ENCODE measurements at places on chromosomes 5 and 9. TPM values are rescaled to one million over a fixed set of nuclear protein-coding genes. Genes with fewer than 3 reads are reported as not detected.

MUSK gene
- 3.2 TPM for total RNA-seq

LHX6 gene
- 8.1 TPM for total RNA-seq

CHSY3 gene
- total RNA-seq: 4.7 TPM

ZNF618 gene
- total RNA-seq: 10.2 TPM

STPG3 gene
- total RNA-seq: 0.38 TPM

GARIN3 gene
- not detected for total RNA-seq

SPINK7 gene
- not detected for total RNA-seq

DNA sequence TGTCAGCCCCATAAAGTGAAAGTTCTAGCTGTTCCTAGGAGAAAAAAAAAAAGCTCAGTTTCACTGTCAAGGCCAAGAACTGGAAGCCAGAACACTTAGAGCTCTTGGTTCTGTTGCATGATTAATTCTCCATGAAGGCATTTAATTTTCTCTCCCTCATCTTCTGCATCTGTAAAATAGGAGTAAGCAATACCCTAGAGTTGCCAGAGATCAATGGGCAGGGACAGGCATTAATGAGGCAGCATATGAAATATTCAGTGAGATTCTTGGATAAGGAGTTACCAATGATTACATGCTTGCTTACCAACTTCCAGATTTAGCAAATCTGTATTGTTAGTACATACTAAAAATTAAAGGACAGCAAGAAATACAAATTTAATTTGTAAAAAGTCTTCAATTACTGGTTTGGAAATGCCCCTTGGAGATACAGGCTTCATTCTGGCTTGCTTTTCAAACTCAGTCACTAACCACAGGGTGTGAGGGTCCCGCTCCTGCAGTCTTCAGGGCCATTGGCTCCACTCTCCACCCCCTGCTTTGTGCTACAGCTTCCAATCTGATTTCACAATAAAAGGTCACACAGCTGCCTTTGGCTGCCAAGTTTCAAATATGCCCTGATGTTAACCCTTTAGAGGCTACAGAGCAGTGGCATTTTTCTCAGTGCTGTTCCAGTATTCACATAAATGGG lies 624.6 kb downstream of the BNC2 start:
- no peak overlapping the region for H3K4me3 ChIP-seq
- no peaks in the 10 kb centered on the region for H3K4me1 ChIP-seq
- no peaks in the 10 kb centered on the region for H3K36me3 ChIP-seq
- no peak overlapping the region for H3K27ac ChIP-seq
- H3K27me3 ChIP-seq: no peaks in the 10 kb centered on the region
- DNase-seq: no peak

GRCh38 chr5:9761706-9762105 lies 131.6 kb upstream of the TAS2R1 start:
- no peaks in the 10 kb centered on the region for H3K27me3 ChIP-seq
- no peak overlapping the region for H3K4me3 ChIP-seq
- no peaks in the 10 kb centered on the region for H3K36me3 ChIP-seq
- H3K4me1 ChIP-seq: no peaks in the 10 kb centered on the region
- no peak for DNase-seq
- no peak overlapping the region for H3K27ac ChIP-seq

DNA sequence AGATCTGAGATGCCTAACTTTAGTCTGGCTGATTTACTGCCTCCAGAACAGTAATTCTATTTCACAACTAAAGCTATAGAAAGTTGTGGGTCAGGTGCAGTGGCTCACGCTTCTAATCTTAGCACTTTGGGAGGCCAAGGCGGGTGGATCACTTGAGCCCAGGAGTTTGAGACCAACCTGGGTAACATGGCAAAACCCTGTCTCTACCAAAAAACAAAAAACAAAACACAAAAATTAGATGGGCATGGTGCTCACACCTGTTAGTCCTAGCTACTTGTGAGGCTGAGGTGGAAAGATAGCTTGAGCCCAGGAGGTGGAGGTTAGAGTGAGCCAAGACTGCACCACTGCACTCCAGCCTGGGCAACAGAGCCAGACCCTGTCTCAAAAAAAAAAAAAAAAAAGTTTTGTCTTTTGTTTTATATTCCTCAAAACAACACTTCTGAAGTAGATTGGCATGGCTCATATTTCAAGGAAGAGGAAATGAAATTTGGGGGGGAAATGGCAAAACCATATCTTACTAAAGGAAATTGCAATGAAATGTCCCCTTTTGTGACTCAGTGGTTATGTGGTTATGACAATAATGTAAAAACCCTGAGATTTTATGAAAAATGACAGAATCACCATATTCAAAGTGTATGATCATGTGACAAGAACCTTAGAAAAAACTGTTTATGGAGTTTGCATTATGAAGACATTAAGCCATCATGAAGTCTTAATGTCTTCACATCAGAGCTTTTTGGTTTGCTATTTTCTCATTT lies 16.2 kb downstream of the FNBP1 start:
- peaks cover 35% of the 10 kb centered on the region for H3K4me1 ChIP-seq
- no peaks in the 10 kb centered on the region for H3K36me3 ChIP-seq
- H3K27ac ChIP-seq: no peak overlapping the region

DNA sequence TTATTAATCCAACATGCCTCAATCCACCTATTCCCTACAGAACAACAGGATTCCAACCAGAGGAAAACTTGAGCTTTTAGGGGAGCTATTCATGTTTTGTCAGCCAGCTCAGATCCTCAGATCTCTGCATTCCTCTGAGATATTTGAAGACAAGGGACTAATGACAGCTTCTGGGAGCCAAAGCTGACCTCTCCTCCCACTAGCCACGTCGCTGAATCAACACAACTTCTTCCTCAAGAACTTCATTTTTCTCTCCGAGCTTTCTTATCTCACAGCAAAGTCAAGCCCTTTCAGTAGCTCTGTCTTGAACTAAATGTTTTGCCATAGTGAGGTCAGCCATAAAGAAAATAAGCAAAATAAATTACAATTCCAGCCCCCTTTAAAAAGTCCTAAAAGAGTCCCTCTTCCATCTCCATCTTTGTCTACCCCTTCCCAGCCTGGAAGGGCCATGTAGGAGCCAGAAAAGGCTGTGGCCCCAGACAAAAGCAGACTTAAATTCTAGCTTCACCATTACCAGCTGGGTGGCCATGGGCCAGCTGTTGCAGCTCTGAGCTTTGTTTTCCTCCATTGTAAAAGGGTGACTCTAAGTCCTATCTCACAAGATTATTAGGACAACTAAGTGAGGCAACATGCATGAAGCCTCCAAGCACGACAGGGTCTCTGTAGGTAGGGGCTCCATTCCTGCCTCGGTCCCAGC lies 65.0 kb downstream of the HSD17B3 start:
- no peaks in the 10 kb centered on the region for H3K4me1 ChIP-seq
- no peaks in the 10 kb centered on the region for H3K36me3 ChIP-seq
- no peaks in the 10 kb centered on the region for H3K27me3 ChIP-seq
- no peak overlapping the region for H3K27ac ChIP-seq

GRCh38 chr5:403995-404394 lies 39.0 kb upstream of the EXOC3 start:
- H3K27ac ChIP-seq: no peak overlapping the region
- peaks cover 19% of the 10 kb centered on the region for H3K4me1 ChIP-seq
- H3K4me3 ChIP-seq: no peak overlapping the region
- no peaks in the 10 kb centered on the region for H3K36me3 ChIP-seq

DNA sequence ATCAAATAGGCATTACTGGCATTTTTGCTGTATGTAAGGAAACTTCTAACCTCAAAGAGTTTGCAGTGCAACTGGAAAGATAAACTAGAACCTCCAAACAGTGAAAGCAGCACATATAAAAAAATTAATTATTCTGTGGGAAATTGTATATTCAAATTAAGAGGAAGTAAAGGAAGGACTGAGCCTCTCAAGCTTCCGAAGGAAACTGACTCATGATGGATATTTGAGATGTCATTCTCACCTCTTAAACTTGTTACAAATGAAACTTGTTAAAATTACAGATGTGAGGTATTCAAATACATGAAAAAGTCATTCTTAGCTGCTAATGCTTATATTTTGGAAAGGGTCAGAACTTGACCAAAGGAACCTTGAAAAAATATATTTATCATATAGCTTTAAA lies 538.7 kb downstream of the PDE4D start:
- no peak overlapping the region for H3K4me3 ChIP-seq
- no peak overlapping the region for H3K27ac ChIP-seq
- no peaks in the 10 kb centered on the region for H3K27me3 ChIP-seq
- H3K4me1 ChIP-seq: peaks cover 40% of the 10 kb centered on the region
- H3K36me3 ChIP-seq: no peaks in the 10 kb centered on the region

- no peaks in the 10 kb centered on the region for H3K27me3 ChIP-seq
- peak overlapping the region; percentile 87 for H3K27ac ChIP-seq
- H3K4me1 ChIP-seq: peaks cover 64% of the 10 kb centered on the region
- DNase-seq: peak; percentile 64
- no peaks in the 10 kb centered on the region for H3K36me3 ChIP-seq
These were observed 942 bp downstream of the PHF2 start for GRCh38 chr9:93577078-93577974.

DNA sequence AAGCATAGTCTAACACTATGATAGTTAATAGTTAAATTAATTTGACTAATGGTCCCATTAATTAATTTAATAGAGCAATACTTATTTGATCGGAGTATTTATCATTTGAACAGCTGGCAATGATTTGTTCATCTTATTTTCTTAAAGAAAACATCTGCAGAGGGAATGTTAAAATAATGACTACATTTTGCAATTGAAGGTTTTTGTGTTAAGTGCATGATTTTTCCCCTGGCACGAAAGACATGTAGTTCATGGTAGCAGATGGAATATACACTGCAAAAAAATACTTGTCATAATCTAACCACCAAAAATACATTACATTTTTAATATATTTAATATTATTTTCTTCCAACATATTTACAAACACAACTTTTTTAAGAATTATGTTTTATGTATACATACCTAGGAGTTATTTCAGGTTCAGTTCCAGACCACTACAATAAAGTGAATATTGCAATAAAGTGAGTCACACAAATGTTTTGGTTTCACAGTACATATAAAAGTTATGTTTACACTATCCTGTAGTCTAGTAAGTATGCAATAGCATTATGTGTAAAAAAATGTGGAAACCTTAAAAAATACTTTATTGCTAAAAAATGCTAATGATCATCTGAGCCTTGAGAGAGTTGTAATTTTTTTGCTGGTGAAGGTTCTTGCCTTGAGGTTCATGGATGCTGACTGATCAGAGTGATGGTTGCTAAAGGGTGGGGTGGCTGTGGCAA lies 292.6 kb upstream of the DAB2 start:
- no peaks in the 10 kb centered on the region for H3K27me3 ChIP-seq
- no peak for DNase-seq
- H3K27ac ChIP-seq: no peak overlapping the region

- DNase-seq: no peak
- no peaks in the 10 kb centered on the region for H3K27me3 ChIP-seq
- no peaks in the 10 kb centered on the region for H3K4me1 ChIP-seq
- no peak overlapping the region for H3K4me3 ChIP-seq
- no peak overlapping the region for H3K27ac ChIP-seq
These were observed 13.9 kb upstream of the HABP4 start for GRCh38 chr9:96436063-96436455.

- DNase-seq: no peak
- no peaks in the 10 kb centered on the region for H3K4me1 ChIP-seq
- no peak overlapping the region for H3K27ac ChIP-seq
- H3K4me3 ChIP-seq: no peak overlapping the region
- no peaks in the 10 kb centered on the region for H3K36me3 ChIP-seq
These were observed 35.9 kb upstream of the TAF1L start for GRCh38 chr9:32671333-32671732.

GRCh38 chr9:134024214-134024792 lies 978 bp upstream of the BRD3OS start:
- peaks cover 11% of the 10 kb centered on the region for H3K4me1 ChIP-seq
- H3K36me3 ChIP-seq: peaks cover 4% of the 10 kb centered on the region
- peak overlapping the region; percentile 43 for H3K4me3 ChIP-seq
- H3K27ac ChIP-seq: no peak overlapping the region
- H3K27me3 ChIP-seq: no peaks in the 10 kb centered on the region

GRCh38 chr5:86075139-86075538 lies 542.6 kb upstream of the COX7C start:
- no peak overlapping the region for H3K4me3 ChIP-seq
- DNase-seq: no peak
- H3K36me3 ChIP-seq: no peaks in the 10 kb centered on the region
- H3K27ac ChIP-seq: no peak overlapping the region
- no peaks in the 10 kb centered on the region for H3K4me1 ChIP-seq

GRCh38 chr5:83572271-83572670 lies 100.7 kb downstream of the VCAN start:
- DNase-seq: no peak
- H3K27me3 ChIP-seq: no peaks in the 10 kb centered on the region
- no peaks in the 10 kb centered on the region for H3K4me1 ChIP-seq

- H3K36me3 ChIP-seq: no peaks in the 10 kb centered on the region
- no peak for DNase-seq
- no peaks in the 10 kb centered on the region for H3K4me1 ChIP-seq
- no peak overlapping the region for H3K27ac ChIP-seq
- H3K4me3 ChIP-seq: no peak overlapping the region
These were observed 248.3 kb downstream of the CDH18 start for GRCh38 chr5:19739671-19740070.

- no peak overlapping the region for H3K27ac ChIP-seq
- no peaks in the 10 kb centered on the region for H3K27me3 ChIP-seq
- no peak for DNase-seq
- peaks cover 57% of the 10 kb centered on the region for H3K4me1 ChIP-seq
These were observed 38.3 kb downstream of the TRIO start for GRCh38 chr5:14181299-14181968.

DNA sequence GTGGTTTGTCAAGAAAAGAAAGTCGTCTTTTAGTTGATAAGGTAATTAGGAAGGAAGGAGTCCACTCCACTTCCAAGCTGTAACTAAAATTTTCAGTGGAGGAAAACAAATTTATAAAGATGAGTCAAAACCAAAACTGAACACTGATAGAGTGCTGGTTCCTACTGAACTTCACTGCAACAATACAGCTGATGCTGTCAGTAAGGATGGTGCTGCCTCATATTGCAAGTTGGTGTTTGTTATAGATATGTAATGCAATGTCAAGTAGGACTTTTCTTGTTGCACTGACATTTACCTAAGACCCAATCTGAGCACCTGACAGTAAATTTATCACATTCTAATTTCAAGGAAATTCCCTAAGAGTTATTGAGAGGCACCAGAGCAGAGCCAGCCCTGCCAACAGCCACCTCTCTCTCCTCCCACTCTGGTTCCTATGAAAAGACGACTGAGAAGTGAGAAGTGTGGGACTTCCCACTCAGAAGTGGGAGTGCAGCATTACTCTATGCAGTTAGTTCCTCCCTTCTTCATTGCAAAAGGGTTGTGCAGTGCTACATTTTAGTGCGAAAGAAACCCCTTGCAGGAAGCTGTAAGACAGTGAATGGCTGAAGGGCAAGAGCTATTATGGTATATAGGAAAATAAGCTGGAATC lies 350.8 kb downstream of the NFIB start:
- no peak overlapping the region for H3K4me3 ChIP-seq
- no peaks in the 10 kb centered on the region for H3K27me3 ChIP-seq
- no peaks in the 10 kb centered on the region for H3K36me3 ChIP-seq
- no peak overlapping the region for H3K27ac ChIP-seq
- no peak for DNase-seq
- no peaks in the 10 kb centered on the region for H3K4me1 ChIP-seq

All from lower lobe of right lung (tissue), 2 donors.